Hematopoietic multipotent progenitor cell treated with erythropoietin and hydrocortisone succinate and interleukin-3 and kit ligand, for 8 days (in vitro differentiated cells): ENCODE measurements at places on chromosomes 1 and 21.

- DNase-seq: peak; percentile 60
These were observed 570 bp upstream of the NPR1 start for GRCh38 chr1:153677718-153678518.

DNA sequence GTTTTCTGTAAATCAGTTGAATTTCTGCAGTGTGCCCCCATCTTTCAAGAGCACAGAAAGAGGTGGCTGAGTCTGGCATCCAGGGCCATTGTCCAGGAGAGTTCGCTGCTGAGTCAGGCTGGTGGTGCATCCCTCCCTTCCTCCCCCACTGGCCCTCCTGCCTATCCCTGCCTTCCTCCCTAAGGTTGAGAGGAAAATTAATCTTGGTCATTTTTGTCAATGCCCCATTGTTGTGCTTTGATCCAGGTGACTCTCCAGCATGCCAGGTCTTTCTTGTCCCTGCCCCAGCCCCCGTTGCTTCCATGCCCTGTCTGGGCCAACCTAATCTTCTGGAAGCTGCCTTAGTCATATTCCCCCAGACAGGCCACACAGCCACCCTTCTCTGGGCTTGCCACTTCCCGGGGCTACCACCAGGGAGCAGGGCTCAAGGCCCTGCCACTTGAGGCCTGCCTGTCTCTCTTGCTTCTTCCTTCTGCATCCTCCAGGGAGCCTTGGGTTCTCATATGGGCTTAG, 26.6 kb downstream of the PROK1 start:
- no peak for DNase-seq

- DNase-seq: peak; percentile 6
These were observed 29.7 kb downstream of the PBX1 start for GRCh38 chr1:164588516-164589341.

DNA sequence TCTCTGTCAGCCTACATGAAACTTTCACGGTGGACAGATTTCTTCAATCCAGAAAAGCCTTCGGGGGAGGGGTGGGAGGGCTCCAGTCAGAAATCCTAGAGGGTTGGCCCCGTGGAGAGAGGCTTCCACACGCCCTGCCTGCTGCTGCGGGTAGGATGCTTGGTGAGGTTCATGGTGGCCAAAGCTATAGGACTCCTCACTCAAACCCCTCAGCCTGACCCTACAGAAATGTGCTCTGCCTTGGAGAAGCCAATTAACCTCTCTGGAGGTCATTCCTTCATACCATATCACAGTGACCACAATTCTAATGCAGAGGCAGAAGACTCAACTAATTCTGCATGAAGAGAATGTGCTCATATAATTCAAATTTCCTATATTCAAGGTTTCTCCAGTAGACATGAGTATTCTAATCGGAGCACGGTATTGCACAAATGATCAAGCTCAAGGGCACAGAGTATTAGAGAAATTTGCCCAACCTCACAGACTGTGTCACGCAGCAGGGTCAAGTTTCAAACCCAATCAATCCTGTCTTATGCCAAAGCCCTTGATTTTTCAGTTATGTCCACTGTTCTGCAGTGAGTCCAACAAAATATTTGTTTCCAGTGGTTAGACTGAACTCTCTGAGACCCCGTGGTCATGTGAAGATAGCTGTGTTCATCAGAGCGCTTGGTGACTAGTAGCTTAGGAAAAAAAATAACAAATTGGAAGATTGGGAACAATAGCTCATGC, 104.8 kb downstream of the TOMM20 start:
- no peak for DNase-seq

GRCh38 chr1:88490676-88491075, 193.4 kb upstream of the PKN2 start:
- no peak for DNase-seq

GRCh38 chr1:183105449-183105848, 80.6 kb upstream of the LAMC2 start:
- DNase-seq: no peak

- no peak for DNase-seq
These were observed 32.8 kb downstream of the SKI start for GRCh38 chr1:2260917-2261316.

DNA sequence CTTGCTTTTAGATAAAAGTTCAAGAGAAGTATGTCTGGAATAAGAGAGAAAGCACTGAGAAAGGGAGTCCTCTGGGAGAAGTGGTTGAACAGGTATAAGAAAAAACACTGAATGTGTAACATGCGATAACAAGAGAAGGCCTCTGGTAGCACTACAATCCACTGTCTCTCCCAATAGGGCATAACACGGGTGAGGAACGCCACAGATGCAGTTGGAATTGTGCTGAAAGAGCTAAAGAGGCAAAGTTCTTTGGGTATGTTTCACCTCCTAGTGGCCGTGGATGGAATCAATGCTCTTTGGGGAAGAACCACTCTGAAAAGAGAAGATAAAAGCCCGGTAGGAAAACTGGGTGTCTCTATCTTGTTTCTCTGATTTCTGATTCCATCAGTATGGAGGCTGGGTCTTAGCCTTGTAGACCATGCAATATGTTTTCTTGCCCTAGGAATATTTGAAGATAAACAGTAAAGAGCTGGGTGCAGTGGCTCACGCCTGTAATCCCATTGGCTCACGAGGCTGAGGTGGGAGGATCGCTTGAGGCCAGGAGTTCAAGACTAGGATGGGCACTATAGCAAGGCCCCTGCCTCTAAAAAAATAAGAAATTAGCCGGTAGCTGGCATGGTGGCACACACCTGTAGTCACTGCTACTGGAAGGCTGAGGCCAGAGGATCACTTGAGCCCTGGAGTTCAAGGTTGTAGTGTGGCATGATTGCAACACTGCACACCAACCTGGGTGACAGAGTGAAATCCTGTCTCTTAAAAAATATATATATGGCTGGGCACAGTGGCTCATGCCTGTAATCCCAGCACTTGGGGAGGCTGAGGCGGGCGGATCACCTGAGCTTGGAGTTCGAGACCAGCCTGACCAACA, 40.4 kb downstream of the DAP3 start:
- DNase-seq: peak; percentile 81

DNA sequence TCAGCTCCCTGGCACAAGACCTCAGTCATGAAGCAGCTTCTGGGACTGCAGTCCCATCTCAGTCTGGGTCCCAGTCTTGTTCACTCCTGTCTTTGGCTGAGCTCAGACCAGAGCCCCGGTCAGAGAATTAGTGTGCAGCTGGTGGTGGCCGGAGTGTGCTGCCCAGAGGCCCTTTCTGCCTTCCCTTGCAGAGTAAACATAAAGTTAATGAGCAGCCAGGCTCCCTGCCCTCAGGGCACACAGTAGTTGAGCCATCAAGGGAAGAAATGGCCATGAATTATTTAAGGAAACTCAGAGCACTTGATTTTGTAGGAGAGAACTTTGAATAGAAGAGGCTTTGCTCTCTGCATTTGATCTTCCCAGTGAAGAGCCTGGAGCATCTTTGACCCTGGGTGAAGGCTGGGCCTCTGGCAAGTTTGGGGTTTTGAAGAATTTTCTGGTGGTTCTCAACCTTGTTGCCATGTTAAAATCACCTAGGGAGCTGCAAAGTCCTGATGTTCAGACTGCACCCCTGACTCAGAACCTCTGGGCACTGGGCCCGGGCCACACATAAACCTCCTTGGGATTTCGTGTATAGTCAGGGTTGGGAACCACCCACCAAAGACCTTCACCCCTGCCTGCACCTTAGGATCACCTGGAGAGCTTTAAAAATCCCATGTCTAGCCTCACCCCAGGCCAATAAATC, 26.4 kb upstream of the SELENON start:
- DNase-seq: no peak

GRCh38 chr1:52752484-52752826, 26.2 kb downstream of the ZYG11B start:
- DNase-seq: no peak

GRCh38 chr1:38269923-38270848, 223.6 kb upstream of the POU3F1 start:
- DNase-seq: no peak

- peak; percentile 43 for DNase-seq
These were observed 20.0 kb downstream of the USP25 start for GRCh38 chr21:15749861-15750159.

DNA sequence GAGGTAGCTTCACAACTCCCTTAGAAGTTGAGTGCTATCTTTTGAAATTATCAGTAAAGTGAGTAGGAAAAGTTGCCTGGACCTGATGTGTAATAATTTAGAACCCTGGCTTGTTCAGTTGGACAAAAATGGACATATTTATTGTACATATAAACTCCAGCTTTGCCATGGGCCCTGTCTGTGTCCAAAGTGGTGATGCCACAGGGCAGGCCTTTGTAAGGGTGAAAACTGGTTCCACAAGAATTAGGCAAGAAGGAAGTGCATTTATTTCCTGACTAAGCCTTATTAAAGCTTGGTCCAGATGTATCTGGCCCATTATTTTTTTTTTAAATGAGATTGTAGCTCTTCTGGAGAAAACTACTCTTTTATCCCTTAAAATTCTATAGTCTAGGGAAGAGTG, 47.9 kb downstream of the MACO1 start:
- DNase-seq: no peak

DNA sequence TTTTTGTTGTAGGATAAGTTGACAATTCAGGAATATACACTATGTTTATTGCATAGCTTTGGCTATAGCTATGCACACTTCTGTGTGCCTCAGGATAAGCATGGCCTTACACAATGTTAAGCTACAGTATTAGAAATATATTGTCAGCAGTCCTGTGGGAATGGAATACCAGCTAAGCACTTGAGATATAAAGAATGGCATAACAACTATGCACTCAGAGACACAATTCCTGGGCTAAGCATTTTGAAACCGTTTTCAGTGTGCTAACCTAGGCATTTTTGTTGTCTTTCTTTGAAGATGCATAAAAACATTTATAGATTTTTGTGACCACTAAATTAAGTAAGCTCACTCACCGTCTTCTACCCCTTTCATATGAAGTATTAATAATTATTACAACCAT, 46.8 kb downstream of the TMPRSS15 start:
- DNase-seq: no peak

DNA sequence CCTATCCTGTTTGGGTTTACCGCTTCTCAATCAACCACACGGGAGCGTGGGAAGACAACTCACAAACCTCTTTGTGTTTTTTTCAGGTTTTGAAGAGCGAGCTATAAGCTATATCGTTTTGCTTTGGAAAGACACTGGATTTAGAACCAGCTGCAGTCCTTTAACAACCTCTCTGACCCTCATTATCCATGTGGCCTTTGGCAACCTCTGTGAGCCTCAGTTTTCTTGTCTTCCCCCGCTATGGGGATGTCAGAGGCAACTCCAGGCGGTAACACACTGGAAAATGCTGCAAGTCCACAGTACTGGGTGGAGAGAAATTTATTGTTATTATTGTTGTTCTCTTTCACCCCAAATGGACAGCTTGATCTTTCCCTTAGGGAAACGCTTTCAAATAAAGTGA, 100.0 kb downstream of the ETS2 start:
- DNase-seq: no peak

- DNase-seq: peak; percentile 27
These were observed 464.8 kb downstream of the PTBP2 start for GRCh38 chr1:97186381-97186780.

- no peak for DNase-seq
These were observed 39.0 kb upstream of the DPT start for GRCh38 chr1:168767894-168768584.

GRCh38 chr1:75996196-75996595, 64.0 kb upstream of the ASB17 start:
- no peak for DNase-seq

- peak; percentile 67 for DNase-seq
These were observed 5.5 kb upstream of the AGTRAP start for GRCh38 chr1:11730429-11730891.

DNA sequence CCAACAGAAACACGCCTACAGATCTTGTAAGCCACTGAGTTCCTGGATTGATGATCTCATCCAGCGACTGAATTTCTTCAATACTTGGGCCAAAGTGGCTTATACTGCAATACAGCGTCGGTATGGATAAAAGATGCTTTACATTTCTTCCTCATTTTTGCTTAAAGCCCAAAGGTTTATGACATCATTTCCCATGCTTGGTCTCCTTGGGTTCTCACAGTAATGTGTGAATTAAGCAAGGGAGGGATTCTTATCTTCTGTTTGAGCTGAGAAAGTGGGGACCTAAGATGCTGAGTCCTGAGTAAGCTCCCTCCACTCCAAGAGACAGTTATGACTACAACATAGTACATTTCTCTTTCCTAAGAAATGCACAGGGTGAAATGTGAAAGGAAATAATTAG, 39.5 kb downstream of the LBR start:
- no peak for DNase-seq

DNA sequence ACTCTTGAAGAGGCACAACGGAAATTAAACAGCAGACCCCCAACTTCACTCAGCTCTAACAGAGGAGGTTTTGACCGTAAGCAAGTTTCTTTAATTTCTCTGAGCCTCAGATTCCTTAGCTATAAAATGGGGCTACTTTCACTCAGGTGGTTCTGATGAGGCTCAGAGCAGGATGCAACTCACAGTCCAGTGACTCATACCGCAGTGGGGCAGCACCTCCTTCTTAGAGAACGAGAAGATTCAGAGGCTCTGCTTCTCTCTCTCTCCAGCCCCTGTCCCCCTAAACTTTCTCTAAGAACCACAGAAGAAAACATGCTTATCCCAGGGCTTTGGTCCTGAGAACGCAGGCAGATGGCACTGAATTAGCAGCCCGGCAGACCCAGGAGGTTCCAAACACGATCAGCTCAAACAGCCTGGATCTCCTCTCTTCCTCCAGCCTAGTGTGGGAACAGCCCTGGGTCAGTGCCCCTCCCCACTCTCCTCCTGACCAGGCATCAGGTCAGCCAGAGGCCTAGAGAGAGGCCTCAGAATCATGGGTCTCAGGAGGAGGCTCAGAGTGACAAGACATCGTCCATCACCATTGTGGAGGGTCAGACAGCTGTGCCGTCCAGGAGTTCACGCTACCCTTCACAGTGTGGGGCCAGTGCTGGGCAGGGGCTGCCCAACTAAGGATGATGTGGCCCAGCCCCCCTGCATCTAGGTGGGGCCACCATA, 433.0 kb downstream of the PTPRU start:
- DNase-seq: no peak

DNA sequence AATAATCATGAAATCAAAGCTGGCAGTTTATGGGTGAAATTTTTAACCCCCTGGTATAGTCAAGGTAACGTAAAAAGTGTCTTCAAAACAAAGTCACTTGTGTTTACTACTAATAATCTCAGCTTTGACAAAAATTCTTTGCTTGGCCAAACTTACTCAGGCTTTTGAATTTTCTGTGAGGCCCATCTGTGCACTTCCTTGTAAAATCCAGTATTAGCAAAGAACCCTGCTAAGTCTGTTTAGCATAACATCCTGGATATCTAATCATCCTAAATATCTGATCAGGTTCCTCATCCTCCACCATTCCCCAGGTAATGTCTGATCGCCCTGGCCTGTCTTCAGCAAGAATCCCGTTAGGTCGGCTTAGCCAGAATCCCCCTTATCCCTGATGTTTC, 3.0 kb downstream of the LYST start:
- no peak for DNase-seq
